ENCODE measurements at places on chromosomes 11 and 22.

GRCh38 chr11:72848846-72849466, 34.7 kb downstream of the ATG16L2 start:
- peak; percentile 23 for DNase-seq

DNA sequence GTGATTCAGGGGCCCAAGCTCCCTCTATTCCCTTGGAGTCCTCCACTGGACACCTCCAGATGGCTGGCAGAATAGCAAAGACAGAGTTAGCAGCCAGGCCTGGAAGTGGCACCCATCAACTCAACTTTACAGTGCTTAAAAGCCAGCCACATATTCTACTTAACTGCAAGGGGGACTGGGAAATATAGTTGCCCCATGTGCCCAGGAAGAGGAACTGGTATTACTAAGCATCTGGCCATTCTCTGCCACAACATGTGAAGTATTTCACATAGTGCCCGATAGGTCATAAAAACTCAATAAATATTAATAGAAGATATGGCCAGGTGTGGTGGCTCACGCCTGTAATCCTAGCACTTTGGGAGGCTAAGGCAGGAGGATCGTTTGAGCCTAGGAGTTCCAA, 5.5 kb upstream of the IL10RA start:
- DNase-seq: no peak

- peak; percentile 28 for DNase-seq
Measured at GRCh38 chr22:41915035-41915785, at the start of gene SHISA8. Gene SHISA8 (minus strand): TSS chr22:41915074. CDS start chr22:41914667, 407 bp downstream.

GRCh38 chr11:111637885-111638284, 35.6 kb downstream of the SIK2 start:
- DNase-seq: no peak

DNA sequence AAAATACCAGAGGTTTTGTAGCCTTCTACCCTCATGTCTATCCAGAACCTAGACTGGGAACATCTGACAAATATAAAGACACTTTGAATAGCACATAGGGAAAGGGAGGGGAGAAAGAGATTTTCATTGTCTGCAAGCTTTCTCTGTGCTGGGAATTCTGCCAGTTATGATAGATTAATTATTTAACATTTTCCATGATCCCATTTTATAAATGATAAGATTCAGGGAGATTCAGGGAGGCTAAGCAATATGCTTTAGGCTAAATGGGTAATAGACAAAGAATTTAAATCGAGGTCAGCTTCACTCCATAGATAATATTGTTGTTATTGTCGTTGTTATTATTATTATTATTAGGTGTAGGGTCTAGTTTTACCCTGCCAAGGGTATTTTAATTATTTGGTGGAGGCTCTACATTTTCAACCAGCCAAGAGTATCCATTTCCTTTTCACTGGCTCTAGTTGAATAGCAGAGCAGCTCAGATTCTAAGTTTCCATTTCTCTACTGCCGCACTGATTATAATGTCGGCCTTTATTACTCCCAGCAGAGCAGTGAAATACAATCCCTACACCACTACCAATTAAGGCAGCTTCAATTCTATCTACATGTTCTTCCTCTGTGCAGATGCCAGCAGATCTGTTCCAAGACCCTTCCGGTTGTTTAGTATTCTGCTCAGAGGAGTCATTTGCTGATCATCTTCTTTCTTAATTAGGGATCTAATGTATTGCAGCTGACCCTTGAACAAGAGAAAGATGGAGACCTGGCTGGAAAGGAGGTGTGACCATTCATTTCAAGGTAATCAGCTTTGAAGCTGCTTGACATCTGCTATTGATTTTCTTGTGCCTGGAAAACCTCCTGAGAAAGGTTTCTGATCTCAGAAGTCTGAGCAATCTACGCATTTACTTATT, 23.8 kb upstream of the SYN3 start:
- no peak for DNase-seq

GRCh38 chr11:22626573-22627239, 1.1 kb upstream of the FANCF start:
- no peak for DNase-seq

- DNase-seq: no peak
Measured at GRCh38 chr22:20982563-20982882, 426 bp downstream of the LZTR1 start.

DNA sequence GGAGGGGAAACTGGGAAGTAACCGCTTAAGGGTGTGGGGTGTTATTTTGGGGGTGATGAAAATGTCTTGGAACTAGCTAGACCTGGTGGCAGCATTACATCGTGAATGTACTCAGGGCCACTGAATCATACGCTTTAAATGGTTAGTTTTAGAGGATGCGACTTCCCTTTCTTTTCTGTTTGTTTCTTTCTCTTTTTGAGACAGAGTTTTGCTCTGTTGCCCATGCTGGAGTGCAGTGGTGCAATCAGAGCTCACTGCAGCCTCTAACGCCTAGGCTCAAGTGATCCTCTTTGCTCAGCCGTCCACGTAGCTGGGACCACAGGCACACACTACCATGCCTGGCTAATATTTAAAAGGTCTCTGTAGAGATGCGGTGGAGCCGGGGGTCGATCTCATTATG, 5.6 kb upstream of the MIAT start:
- no peak for DNase-seq

DNA sequence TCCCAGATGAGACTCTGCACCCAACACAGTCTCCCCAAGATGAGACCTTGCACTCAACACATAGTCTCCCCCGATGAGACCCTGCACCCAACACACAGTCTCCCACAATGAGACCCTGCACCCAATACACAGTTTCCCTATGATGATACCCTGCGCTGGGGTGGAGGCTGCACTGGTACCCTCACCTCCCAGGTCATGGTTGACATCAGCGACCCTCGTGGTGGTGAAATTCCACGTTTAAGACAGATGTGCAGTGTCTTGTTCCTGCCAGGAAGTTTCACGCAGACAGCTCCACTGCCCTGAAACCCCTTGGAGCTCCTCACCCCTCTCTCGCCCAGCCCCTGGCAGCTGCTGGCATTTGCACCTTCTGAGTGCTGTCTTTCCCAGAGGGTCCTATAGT, 9.5 kb downstream of the MUC5AC start:
- DNase-seq: no peak

GRCh38 chr11:59208956-59209355, 3.8 kb downstream of the MPEG1 start:
- no peak for DNase-seq

DNA sequence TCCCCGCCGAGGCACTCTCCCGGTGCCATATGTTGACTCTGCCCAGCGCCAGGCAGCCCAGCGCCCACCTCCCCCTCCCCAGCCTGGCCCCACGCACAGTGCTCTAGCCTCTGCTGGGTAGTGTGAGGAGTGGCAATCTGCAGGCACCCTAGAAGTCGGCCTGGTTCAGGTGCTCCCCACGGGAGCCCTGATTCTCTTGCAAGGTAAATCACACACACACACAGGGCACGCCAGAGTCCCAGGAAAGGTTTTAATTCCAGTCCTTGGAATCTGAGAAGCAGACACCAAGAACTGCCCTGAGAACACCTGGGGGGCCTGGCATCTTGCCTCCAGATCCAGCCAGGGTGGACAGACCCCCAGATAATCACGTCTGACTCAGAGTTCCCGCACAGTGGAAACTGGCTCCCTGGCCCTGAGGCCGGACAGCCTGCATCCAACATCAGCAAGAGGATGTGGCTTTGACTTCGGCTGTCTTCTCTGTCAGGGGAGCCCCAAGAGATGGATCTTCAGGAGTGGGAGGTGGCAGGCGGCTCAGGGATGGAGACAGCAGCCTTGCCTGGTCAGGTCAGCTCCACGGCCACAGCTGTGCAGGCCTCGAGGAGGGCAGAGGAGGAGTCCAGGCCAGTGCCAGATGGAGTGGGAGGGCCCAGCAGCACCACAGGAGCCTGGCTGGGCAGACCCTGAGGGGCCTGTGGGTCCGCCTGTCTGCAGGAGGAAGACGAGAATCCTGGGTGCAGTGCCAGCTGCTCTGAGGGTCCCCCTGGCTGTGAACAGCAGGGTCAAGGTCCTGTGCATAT, 1.1 kb upstream of the RIN1 start:
- DNase-seq: no peak

- DNase-seq: no peak
Measured at GRCh38 chr11:104881117-104881794, 17.0 kb downstream of the CASP12 start.

GRCh38 chr22:24099071-24099470, 82.2 kb upstream of the SUSD2 start:
- no peak for DNase-seq

DNA sequence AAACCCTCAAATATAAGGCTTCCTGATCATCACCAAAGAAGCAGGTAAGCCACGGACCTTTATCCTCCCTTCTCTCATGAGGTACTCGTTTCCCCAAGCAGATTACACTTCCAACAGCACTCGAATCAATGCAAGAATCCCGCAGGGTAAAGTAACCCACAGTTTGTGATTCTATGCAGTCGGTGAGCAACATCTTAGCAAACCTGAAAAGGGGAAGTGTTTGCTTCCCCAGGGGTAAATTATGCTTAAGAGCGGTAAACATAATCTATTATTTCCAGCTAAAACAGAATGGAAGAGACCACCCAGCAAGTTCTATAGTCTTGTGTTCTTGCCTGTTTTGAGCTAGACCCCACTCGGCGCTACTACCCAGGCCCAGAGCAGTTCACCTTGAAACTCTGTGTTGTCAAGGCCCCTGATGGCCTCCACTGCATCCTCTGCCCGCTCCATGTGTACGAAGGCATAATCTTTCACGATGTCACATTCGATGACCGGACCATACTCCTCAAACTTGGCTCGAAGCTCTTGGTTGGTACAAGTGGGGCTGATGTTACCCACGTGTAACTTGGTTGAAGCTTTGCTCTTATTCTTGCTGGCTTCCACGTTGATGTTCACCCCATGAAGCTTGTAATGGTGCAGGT, 1.3 kb downstream of the RBM4B start:
- DNase-seq: no peak

DNA sequence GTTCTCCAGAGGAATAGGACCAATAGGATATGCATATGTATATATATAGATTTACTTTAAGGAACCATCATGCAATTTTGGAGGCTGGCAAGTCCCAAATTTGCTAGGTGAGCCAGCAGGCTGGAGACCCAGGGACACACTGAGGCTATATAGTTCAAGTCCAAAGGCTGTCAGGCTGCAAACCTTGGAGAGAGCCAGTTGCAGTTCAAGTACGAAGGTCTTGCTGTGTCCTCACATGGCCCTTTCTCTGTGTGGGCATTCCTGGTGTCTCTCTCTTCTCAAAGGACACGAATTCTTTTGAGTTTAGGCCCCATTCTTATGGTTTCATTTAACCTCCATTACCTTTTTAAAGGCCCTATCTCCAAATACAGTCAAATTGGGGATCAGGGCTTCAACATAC, 134.4 kb upstream of the SORL1-AS1 start:
- no peak for DNase-seq

DNA sequence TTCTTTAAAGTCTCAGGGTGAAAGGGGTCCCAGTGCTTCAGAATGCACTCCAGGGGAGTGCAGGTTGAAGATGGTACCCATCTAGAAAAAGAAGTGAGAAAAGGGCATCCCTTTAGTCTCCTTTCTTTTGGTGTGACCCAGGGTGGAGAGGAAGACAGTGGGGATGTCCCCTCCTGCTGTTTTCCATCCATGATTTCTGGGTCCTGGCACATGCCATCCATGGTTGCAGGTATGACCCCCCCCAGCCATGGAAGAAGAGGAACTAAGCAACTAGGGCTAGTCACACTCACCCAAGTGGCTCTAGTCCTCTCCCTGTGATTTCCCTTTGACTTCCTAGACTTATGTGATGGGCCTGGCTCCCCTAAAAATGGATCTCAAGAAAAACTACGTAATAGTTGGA, 15.9 kb upstream of the EI24 start:
- DNase-seq: no peak

GRCh38 chr11:78094250-78094649, 14.6 kb upstream of the NDUFC2 start:
- DNase-seq: no peak

DNA sequence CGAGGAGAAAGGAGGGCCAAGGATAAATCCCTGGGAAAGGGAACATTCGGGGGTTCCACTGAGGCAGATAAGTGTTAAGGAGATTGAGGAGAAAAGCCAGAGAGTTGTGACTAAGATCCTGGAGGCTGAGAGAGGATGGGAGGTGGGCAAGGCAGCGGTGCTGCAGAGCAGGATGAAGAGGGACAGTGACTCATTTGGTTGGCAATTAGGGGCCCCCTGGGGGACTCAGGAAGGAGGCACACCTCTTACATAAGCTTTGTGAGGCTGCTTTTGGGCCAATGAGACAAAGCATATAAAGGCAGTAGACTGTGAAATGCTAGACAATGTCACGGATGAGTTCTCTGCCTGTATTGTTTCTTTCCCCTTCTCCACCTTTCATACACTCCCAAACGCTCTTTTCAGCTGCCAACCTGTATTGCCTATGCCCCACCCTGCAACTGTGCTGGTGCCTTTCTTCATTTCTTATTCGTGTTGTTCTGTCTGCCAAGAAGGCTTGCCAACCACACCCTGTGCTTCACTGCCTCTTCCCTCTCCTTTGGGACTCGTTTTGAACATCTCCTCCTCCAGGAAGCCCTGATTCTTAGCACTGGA, 246.8 kb upstream of the KIRREL3 start:
- DNase-seq: no peak

DNA sequence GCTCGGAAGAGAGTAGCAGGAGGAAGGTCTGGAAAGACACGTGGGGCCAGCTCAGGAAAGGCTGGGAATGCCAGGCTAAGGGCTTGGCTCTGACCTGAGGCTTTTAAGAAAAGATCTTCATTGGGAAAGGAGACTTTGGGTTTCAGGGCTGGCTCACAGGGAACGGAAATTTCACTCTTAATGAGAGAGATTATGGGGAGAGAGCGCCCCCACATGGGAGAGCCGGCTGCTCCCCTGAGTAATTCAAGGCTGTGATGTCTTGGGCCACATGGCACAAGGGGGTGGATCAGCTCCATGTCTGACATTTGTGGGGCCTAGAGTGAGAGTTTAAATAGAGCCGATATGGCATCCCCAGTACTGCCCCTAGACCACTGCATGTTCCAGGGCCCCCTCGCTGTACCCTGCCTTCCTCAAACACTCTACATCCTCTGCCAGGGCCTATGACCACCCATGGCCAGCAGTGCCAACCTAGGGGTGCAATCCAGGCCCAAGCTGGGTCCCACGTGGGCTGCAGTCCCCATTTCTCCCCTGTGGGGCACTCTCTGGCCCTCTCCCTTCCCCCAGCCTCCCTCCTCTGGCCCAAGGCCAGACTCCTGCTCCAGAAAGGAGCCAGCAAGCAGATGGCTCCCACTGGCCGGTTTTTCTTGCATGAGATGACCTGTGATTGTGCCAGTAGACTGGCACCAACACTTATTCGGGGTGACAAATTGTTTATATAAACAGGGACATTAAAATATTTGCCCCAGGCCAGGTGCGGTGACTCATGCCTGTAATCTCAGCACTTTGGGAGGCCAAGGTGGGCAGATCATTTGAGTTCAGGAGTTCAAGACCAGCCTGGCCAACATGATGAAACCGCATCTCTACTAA, 75.2 kb downstream of the ISX start:
- DNase-seq: no peak

DNA sequence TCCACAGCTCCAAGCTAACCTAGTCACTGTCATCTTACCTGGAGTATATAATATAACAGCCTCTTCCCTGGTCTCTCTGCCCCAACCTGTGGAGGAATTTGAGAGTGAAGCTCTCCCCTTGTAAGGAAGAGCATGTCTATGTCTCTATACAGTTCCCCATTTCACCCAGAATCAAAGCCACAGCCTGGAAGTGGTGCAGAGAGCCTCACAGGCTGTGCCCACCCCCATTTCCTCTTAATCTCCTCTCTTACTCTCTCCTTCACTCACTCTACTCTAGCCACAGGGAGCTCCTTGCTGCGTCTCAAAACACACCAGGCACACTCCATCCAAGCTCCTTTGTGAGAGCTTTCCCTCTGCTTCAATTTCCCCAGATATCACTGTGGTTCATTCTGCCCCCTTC, 302.5 kb upstream of the ISX start:
- no peak for DNase-seq

All from HAP-1 (cell line).